Stimulated activated naive B cell treated with anti-CD40 and anti-IgM and Interleukin-4, amounts not matched to agents 10 μg/mL and 1 μg/mL and 100 μg/mL, for 72 hours (primary cell): ENCODE measurements at places on chromosomes 3 and 15.
A peak's percentile ranks its signal among the peaks of the same experiment; 100 is the strongest.

DNA sequence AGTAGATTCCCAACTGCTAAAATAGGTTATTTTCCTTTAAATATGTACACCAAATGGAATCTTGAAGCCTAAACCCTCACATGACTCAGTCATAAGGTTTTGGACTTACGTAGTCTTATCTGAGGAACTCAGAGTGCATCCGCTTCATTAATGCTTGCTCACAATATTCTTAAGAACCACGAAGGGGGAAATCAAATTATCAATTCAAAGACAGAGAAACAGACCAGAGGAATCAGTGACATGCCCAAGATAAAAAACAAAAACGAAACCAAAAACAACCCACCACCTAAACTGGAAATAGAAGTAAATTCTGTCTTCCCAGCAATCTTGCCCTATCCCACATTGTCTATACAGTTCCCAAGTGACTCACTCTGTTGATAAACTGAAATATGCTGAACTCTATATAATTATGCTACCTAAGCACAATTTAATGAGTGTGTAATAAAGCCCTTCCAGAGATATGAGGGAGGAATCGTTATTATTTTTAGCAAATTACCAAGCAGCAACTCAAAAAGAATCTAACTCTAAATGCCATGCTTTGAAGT lies 135.4 kb upstream of the CBLB start:
- no peak overlapping the region for H3K4me3 ChIP-seq
- H3K27ac ChIP-seq, result no peak overlapping the region
- H3K27me3 ChIP-seq, result no peaks in the 10 kb centered on the region
- no peaks in the 10 kb centered on the region for H3K4me1 ChIP-seq
- no peak for DNase-seq
- no peaks in the 10 kb centered on the region for H3K36me3 ChIP-seq

DNA sequence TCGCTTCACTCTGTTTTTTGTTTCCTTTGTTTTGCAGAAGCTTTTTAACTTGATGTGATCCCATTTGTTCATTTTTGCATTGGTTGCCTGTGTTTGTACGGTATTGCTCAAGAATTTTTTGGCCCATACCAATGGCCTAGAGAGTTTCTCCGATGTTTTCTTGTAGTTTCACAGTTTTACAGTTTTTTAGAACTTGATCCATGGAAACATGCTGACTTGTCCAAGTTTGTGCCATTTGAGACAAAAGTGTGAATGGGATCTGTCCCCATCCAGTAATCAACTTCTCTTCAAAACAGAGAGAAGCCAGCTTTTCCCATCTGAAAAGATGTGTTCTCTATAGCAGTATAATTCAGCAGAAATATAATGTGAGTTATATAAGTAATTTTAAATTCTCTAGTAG lies 266.5 kb upstream of the LRTM1 start:
- no peak for DNase-seq
- no peaks in the 10 kb centered on the region for H3K4me1 ChIP-seq
- no peaks in the 10 kb centered on the region for H3K36me3 ChIP-seq
- H3K27ac ChIP-seq, result no peak overlapping the region

GRCh38 chr3:113607219-113607596 lies 74.9 kb downstream of the SIDT1 start:
- no peak for DNase-seq
- H3K36me3 ChIP-seq, result peaks cover 56% of the 10 kb centered on the region
- H3K4me3 ChIP-seq, result peak overlapping the region; percentile 56
- H3K4me1 ChIP-seq, result peaks cover 33% of the 10 kb centered on the region
- peak overlapping the region; percentile 97 for H3K27ac ChIP-seq

DNA sequence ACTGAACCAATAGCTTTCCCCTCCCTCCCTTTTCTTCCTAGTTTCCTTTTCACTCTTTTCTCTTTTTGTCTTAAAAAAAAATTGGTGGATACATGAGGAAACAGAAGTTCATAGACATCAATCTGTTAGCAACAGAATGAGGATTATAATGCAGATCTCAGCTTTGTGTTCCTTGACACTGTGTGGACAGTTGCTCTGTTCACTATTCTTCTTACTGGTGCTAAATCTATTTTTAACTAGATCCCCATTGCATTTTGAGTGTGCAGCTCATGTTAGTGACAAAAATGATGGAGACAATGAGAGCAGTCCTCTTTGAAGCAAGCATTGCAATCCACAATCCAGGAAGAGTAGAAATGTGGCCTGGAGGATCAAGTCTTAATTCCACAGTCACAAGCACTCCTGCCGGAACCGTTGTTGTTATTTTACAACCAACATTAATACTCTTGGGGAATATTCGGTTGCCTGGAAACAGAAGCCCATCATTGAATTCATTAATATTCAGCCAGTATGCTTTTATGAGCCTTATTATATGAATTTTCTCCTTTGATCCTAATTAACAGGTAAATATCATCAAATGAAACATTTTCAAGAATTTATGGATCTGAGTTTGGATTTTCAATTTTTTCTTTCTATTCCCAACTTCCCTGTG lies 1016.8 kb downstream of the NTRK3 start:
- no peaks in the 10 kb centered on the region for H3K36me3 ChIP-seq
- H3K4me3 ChIP-seq, result no peak overlapping the region
- no peaks in the 10 kb centered on the region for H3K4me1 ChIP-seq

- H3K27me3 ChIP-seq, result no peaks in the 10 kb centered on the region
- H3K36me3 ChIP-seq, result no peaks in the 10 kb centered on the region
- H3K4me1 ChIP-seq, result no peaks in the 10 kb centered on the region
- no peak overlapping the region for H3K27ac ChIP-seq
- no peak for DNase-seq
Observed at GRCh38 chr3:29212789-29213433, 68.0 kb upstream of the RBMS3 start.

DNA sequence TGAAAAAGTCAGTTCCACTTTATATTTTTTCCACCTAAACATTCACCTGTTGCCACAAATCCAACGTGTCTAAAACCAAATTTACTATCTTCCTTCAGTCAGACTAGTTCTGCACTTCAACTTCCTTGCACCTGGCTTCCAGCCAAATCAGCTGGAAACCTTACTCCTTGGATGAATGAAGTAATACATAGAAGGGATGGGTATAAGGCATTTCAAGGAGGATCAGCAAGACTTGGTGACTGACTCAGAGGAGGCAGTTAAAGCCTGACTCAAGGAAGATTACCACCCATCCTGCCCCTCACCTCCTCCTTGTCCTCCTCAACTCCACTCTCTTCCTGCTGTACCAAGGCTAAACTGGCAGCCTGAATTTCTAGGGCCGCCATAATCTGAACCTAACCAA lies 37.1 kb downstream of the QTRT2 start:
- no peaks in the 10 kb centered on the region for H3K4me1 ChIP-seq
- DNase-seq, result no peak
- no peak overlapping the region for H3K4me3 ChIP-seq
- peaks cover under 1% of the 10 kb centered on the region for H3K36me3 ChIP-seq

DNA sequence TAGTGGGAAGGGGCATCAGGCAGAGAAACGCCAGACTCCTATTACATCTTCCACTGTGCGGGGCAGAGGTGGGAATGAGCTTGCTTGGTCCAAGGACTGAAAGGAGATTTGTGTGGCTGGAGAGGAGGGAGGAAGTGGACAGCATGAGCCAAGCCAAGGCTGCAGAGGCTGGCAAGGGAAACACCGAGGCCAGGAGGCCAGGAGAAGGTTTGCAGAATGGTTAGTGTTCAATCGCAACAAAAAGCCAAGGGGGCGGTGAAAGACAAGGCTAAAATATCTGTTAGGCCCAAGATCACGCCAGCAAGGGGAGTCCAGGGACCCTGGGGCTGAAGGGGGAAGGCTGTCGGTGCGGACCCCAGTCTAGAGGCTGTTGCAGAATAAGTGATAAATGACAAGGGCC lies 75.8 kb downstream of the CPN2 start:
- no peak overlapping the region for H3K4me3 ChIP-seq
- H3K27ac ChIP-seq, result peak overlapping the region; percentile 64
- DNase-seq, result no peak
- H3K27me3 ChIP-seq, result peaks cover 45% of the 10 kb centered on the region
- no peaks in the 10 kb centered on the region for H3K36me3 ChIP-seq

- no peak for DNase-seq
- peaks cover 32% of the 10 kb centered on the region for H3K4me1 ChIP-seq
- no peaks in the 10 kb centered on the region for H3K27me3 ChIP-seq
- H3K36me3 ChIP-seq, result peaks cover 17% of the 10 kb centered on the region
Observed at GRCh38 chr15:98715401-98715800, 67.1 kb downstream of the IGF1R start.

- no peaks in the 10 kb centered on the region for H3K4me1 ChIP-seq
- no peaks in the 10 kb centered on the region for H3K36me3 ChIP-seq
- no peak overlapping the region for H3K27ac ChIP-seq
Observed at GRCh38 chr3:24943961-24944360, 449.3 kb upstream of the THRB start.

- H3K4me3 ChIP-seq, result no peak overlapping the region
- H3K27ac ChIP-seq, result peak overlapping the region; percentile 44
- no peaks in the 10 kb centered on the region for H3K27me3 ChIP-seq
- H3K36me3 ChIP-seq, result peaks cover 3% of the 10 kb centered on the region
- DNase-seq, result no peak
- H3K4me1 ChIP-seq, result peaks cover 31% of the 10 kb centered on the region
Observed at GRCh38 chr15:85570336-85570735, 189.9 kb downstream of the AKAP13 start.
